ENCODE measurements at places on chromosomes 6 and 20. TPM values are rescaled to one million over a fixed set of nuclear protein-coding genes. Genes with fewer than 3 reads are reported as not detected.

DNA sequence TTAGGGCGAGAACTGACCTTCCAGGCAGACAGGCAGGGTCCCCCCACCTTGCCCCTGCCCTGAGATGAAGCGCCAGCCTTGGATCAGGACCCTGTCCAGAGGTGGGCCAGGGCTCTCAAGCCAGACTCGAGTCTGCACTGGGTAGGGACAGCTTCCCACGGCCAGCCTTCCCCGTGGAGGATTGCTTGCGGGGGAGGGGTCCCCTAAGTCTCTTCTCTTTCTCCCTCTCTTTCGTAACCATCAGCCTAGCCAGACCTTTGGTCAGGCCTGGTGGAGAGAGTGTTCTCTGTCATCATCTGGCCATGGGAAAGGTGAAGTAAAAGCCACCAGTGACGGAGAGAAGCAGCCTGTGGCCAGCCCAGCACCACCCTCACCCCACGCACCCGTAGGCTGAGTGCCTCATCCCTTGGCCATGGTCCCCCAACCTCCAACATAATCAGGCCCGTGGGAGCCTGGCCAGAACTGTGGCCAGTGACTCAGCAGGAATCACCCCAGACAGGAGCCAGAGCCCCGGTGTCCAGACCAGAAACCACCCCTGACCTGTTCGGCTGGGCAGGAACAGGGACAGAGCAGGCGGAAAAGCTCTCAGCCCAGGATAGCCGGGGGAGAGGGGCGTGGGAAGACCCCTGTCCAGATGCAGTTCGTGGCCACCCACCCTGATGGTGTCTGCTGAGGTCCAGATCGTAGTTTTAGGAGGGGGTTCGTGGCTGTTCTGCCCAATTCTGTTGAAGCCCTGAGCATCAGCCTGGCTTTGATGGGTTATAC lies 47.1 kb downstream of the SNAI1 start:
- no peak overlapping the region for H3K4me3 ChIP-seq
- H3K36me3 ChIP-seq = no peaks in the 10 kb centered on the region
- no peaks in the 10 kb centered on the region for H3K27me3 ChIP-seq
- DNase-seq = peak; percentile 56
- H3K27ac ChIP-seq = no peak overlapping the region

MYT1 gene
- total RNA-seq = 0.23 TPM

GRCh38 chr20:52104546-52105441 lies 86.8 kb downstream of the ZFP64 start:
- no peaks in the 10 kb centered on the region for H3K36me3 ChIP-seq
- peak overlapping the region; percentile 20 for H3K4me3 ChIP-seq
- H3K4me1 ChIP-seq = peaks cover 8% of the 10 kb centered on the region
- H3K27me3 ChIP-seq = peaks cover 4% of the 10 kb centered on the region
- DNase-seq = peak; percentile 33

GRCh38 chr6:127182501-127182900 lies 64.0 kb downstream of the RSPO3 start:
- DNase-seq = no peak
- no peaks in the 10 kb centered on the region for H3K4me1 ChIP-seq
- no peaks in the 10 kb centered on the region for H3K27me3 ChIP-seq
- no peak overlapping the region for H3K27ac ChIP-seq
- no peak overlapping the region for H3K4me3 ChIP-seq

GRCh38 chr6:36700831-36701230 lies 3.2 kb downstream of the RAB44 start:
- H3K27ac ChIP-seq = no peak overlapping the region
- no peaks in the 10 kb centered on the region for H3K4me1 ChIP-seq
- H3K4me3 ChIP-seq = no peak overlapping the region
- no peaks in the 10 kb centered on the region for H3K36me3 ChIP-seq

CDH22 gene
- 0.18 TPM for total RNA-seq

DNA sequence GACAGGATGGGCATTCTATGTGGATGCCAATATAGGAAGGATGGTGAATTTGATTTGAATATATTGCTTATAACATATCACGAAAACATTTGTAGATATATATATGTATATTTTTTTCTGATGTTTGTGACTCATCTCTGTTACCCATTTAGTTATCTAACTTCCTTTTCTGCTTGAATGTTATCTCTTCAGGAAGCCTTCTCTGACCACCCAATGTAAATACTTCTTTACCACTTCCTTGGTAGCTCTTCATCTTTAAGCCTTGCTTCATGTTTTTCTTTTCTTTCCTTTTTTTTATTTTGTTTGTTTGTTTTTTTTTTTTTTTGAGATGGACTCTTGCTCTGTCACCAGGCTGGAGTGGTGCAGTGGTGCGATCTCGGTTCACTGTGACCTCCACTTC lies 260.5 kb upstream of the EPHA7 start:
- no peaks in the 10 kb centered on the region for H3K36me3 ChIP-seq
- H3K4me1 ChIP-seq = no peaks in the 10 kb centered on the region
- H3K27me3 ChIP-seq = no peaks in the 10 kb centered on the region

- H3K27ac ChIP-seq = no peak overlapping the region
- no peak overlapping the region for H3K4me3 ChIP-seq
- peaks cover 3% of the 10 kb centered on the region for H3K27me3 ChIP-seq
- DNase-seq = no peak
- no peaks in the 10 kb centered on the region for H3K36me3 ChIP-seq
These were observed 15.4 kb upstream of the KIAA1755 start for GRCh38 chr20:38275815-38276550.

RAB44 gene
- not detected for total RNA-seq

DNA sequence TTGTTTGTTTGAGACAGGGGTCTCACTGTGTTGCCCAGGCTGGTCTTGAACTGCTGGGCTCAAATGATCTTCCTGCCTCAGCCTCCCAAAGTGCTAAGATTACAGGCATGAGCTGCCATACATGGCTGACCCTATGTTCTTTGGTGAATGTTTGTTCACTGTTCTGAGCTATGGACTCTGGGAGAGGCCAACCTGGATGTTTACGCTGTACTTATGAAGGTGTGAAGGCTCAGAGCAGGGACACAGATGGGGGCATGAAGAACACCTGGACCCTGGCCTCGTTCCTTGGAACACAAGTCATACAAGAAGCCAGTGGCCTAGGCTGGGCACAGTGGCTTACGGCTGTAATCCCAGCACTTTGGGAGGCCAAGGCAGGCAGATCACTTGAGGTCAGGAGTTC lies 21.1 kb upstream of the CD24 start:
- H3K27me3 ChIP-seq = no peaks in the 10 kb centered on the region
- no peak overlapping the region for H3K27ac ChIP-seq
- H3K4me1 ChIP-seq = no peaks in the 10 kb centered on the region
- no peak for DNase-seq

DNA sequence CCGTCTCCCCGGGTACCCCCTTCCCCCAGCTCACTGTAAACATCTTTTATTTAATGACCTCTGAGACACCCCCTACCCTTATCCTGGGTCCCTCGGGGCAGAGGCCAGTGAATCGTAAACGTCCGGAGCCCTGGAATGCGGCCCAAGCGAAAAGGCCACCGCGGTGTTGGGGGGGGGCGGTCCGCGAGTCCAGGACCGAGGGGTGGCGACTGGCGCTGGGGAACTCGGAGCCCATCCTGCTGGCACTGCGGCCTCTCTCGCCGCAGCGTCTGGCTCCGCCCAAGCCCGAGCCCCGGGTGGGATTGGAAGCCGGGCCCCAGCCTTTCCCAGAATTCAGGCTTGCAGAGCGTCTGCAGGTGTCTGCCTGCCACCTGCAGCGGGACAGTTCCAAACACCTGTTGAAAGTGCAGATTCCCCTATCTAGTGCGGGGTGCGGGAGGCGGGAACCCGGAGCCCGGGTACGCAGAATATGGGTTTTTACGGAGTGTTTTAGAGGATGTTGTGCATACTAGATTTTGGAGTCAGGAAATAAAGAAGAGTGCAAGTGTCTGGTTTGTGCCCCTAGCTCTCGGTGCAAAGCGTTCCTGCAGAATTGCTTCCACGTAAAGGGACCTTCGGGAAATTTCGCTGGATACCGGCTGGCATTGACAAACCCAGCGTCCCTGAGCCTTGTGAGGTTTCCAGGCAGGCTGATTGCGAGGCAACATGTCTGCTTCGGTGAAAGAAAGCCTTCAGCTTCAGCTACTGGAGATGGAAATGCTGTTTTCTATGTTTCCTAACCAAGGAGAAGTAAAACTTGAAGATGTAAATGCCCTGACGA lies 800 bp downstream of the RWDD2A start:
- DNase-seq = peak; percentile 68
- H3K27ac ChIP-seq = peak overlapping the region; percentile 64
- H3K4me1 ChIP-seq = peaks cover 5% of the 10 kb centered on the region
- no peaks in the 10 kb centered on the region for H3K27me3 ChIP-seq
- peak overlapping the region; percentile 97 for H3K4me3 ChIP-seq

DHX35 gene
- 11.8 TPM for total RNA-seq

MCM8 gene
- 4.5 TPM for total RNA-seq

DNA sequence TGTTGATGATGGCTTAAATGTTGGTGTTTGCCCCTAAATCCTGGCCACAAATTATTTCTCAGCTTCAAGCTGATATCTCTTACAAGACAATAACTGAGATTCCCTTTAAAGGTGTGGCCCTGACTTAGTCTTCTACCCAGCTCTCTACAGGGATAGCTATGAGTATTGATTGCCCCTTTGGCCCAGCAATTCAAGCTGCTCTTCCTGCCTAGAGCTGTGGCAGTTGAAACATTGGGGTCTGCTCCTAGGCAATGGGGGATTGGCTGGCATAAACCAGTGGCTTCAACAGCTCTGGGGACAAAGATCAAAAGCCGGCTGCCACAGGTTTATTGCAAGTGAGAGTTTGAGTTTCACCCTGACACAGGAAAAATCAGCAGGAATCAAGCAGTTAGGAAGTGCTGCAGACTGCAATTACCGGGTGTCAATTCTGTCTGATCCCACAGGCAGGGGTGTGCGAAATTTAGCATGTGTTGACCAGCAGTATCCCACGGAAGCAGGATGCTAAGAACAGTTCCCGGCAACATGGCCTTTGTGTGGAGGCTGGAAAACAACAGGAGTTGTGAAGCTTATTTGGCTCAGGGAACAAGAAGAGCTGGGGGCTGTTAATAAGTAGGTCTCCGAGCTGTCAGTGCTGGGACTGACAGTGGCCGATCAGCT lies 66.2 kb upstream of the IYD start:
- no peak for DNase-seq
- no peaks in the 10 kb centered on the region for H3K4me1 ChIP-seq
- no peak overlapping the region for H3K27ac ChIP-seq
- no peak overlapping the region for H3K4me3 ChIP-seq

DNA sequence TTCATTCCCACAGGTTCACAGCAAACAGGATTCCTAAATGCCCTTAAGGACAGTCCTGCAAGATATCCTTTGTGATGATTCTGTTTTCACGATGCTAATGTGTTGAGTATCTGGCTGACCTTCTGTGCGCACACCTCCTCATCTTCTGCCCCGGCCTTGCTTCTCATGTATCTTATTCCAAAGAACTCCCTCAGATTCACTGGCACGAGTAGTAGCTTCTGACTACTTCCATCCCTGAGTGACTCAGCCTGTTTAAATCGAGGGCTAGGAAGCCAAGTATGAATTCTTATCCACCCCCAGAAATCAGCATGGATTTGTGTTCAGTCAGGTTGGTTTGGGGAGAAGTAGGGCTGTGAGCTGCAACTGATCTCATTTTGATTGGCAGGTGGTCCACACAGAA lies 190.2 kb upstream of the SNX9 start:
- H3K4me1 ChIP-seq = no peaks in the 10 kb centered on the region
- no peaks in the 10 kb centered on the region for H3K27me3 ChIP-seq
- no peak for DNase-seq
- H3K27ac ChIP-seq = no peak overlapping the region

- no peaks in the 10 kb centered on the region for H3K27me3 ChIP-seq
- no peak overlapping the region for H3K4me3 ChIP-seq
- no peaks in the 10 kb centered on the region for H3K4me1 ChIP-seq
- no peak for DNase-seq
- H3K27ac ChIP-seq = no peak overlapping the region
- no peaks in the 10 kb centered on the region for H3K36me3 ChIP-seq
These were observed 224.2 kb downstream of the NFATC2 start for GRCh38 chr20:51318058-51318949.

GRCh38 chr20:53867741-53868351 lies 202.5 kb downstream of the BCAS1 start:
- no peak overlapping the region for H3K4me3 ChIP-seq
- peaks cover 9% of the 10 kb centered on the region for H3K4me1 ChIP-seq
- H3K27me3 ChIP-seq = no peaks in the 10 kb centered on the region
- H3K36me3 ChIP-seq = no peaks in the 10 kb centered on the region
- no peak for DNase-seq
- no peak overlapping the region for H3K27ac ChIP-seq

SCRT2 gene
- total RNA-seq = not detected

DNA sequence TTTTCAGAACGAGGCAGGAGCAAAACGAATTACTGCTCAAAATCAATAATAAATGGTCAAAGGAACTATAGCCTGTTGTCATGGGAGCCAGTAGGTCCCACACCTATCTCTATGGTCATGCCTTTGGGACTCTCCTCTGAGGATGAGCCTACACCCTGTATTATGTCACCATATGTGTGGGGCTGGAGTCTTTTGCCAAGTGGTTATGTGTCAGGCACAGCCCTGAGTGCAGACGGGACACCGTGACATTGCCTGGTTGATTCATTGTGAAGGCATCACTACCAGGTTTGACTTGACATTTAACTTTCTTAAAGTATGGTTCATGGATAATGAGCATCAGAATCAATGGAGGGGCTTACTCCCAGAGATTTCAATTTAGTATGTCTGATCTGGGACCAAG lies 23.6 kb downstream of the BMP6 start:
- no peak overlapping the region for H3K4me3 ChIP-seq
- H3K27ac ChIP-seq = no peak overlapping the region
- H3K4me1 ChIP-seq = peaks cover 1% of the 10 kb centered on the region
- no peaks in the 10 kb centered on the region for H3K36me3 ChIP-seq
- no peaks in the 10 kb centered on the region for H3K27me3 ChIP-seq

GSTA3 gene
- 1.0 TPM for total RNA-seq

- no peak overlapping the region for H3K27ac ChIP-seq
- H3K4me3 ChIP-seq = no peak overlapping the region
- H3K27me3 ChIP-seq = no peaks in the 10 kb centered on the region
- H3K4me1 ChIP-seq = no peaks in the 10 kb centered on the region
- no peaks in the 10 kb centered on the region for H3K36me3 ChIP-seq
These were observed 466.9 kb downstream of the CBLN4 start for GRCh38 chr20:55538261-55538908.

BACH2 gene
- total RNA-seq = 16.1 TPM

GRCh38 chr20:8981482-8981881 lies 87.4 kb upstream of the PLCB4 start:
- no peaks in the 10 kb centered on the region for H3K36me3 ChIP-seq
- no peak overlapping the region for H3K4me3 ChIP-seq

DNA sequence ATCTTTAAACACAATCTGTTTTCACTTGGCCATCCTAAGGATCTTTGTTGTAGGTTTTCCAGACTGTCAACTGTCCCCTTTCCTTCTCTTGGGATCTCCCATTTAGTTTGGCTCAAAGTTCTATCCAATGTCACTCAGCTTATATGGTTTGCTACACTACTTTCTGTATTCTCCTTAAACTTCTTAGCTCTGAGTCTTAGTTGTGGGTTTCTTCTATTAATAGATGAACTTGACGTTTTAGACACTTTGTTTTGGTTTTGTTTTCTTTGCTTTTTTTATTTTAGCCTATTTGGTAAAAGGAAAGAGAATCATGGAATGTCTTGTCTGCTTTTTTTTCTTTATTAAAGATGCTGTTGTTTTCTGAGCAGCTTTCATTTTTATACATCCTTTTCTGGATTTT lies 11.4 kb downstream of the RMND1 start:
- H3K4me3 ChIP-seq = no peak overlapping the region
- DNase-seq = no peak
- peaks cover 6% of the 10 kb centered on the region for H3K4me1 ChIP-seq
- H3K27ac ChIP-seq = no peak overlapping the region
- no peaks in the 10 kb centered on the region for H3K27me3 ChIP-seq

Measured in ovary (tissue), 10 donors.